Colonic mucosa (tissue), 4 donors: ENCODE measurements at places on chromosomes 3 and 15.

GRCh38 chr15:63347074-63347857, 34.4 kb downstream of the CA12 start:
- peaks cover 3% of the 10 kb centered on the region for H3K4me1 ChIP-seq
- no peak for DNase-seq
- no peaks in the 10 kb centered on the region for H3K27me3 ChIP-seq
- no peak overlapping the region for H3K27ac ChIP-seq

DNA sequence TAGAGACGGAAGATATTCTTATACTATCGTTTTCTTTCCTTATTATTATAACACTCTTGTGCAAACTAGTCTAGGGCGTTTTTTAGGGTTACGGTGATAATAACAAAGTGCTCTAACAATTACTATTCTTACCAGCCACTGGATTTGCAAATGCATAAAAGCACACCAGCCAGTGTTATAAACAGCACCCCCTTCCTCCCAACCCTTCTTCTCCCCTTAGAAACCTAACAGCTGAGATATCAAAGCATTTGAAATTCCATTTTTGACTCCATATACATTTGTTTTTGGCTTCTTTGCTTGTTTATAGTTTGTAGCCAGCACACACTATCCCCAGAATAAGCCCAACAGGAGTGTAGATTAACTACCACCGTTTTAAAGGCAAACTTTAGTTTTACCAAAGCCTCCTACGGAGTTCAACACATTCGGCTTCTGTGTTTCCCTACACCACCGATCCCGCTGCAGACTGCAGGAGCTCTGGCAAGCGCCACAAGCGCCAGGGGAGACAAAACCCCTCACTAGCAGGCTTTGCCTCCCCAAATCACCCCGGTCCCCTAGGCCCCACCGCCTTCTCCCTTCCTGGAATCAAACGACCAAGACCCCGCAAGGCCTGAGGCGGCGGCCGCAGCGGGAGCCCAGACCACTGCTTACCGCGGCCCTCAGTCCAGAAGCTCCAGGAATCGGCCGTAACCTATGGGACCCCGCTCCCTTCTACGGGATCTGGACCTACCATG, 461 bp downstream of the COPB2 start:
- DNase-seq, result no peak
- H3K36me3 ChIP-seq, result no peaks in the 10 kb centered on the region
- H3K27ac ChIP-seq, result peak overlapping the region; percentile 96
- no peaks in the 10 kb centered on the region for H3K27me3 ChIP-seq
- peaks cover 5% of the 10 kb centered on the region for H3K4me1 ChIP-seq
- H3K4me3 ChIP-seq, result peak overlapping the region; percentile 94

DNA sequence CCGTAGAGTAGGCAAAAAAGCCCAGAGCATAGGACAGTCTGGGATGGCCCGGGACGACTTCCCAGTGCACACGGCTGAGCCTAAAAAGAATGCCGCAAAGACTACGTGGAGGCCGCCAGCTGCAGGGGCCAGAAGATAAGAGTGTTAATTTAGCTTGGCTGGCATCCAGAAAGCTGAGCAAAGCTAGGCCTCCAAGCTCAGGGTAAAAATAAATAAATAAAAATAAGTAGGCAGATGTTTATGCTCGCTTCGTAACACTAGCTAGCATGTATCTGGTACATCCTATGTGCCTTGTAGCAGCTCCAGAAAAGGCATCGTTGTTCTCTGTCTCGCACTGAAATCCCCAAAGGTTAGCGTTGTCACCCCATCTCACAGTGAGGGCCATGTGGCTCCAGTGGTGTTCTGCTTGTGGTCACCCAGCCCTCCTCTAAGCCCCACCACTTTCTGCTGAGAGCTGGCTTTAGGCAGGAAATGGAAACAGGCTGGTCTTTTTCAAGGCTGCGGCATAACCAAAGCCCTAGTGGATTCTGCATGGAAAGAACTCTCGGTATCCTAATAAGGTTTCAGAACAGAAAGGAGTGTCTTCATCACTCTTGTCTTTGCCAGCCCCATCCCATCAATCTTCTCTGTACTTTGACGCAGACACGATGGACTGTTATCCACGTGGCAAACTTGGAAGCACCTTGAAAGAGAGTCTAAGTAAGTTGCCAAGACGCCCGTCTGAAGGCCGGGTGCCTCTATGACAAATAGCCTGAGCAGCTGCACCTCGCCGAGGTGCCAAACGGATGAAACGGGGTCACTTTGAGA, 58.1 kb upstream of the MEF2A start:
- no peak for DNase-seq
- no peaks in the 10 kb centered on the region for H3K36me3 ChIP-seq
- no peak overlapping the region for H3K4me3 ChIP-seq
- no peaks in the 10 kb centered on the region for H3K4me1 ChIP-seq

- H3K36me3 ChIP-seq, result no peaks in the 10 kb centered on the region
- H3K4me1 ChIP-seq, result no peaks in the 10 kb centered on the region
- no peak for DNase-seq
- no peak overlapping the region for H3K27ac ChIP-seq
Observed at GRCh38 chr3:171813897-171814460, 3.7 kb upstream of the PLD1 start.

DNA sequence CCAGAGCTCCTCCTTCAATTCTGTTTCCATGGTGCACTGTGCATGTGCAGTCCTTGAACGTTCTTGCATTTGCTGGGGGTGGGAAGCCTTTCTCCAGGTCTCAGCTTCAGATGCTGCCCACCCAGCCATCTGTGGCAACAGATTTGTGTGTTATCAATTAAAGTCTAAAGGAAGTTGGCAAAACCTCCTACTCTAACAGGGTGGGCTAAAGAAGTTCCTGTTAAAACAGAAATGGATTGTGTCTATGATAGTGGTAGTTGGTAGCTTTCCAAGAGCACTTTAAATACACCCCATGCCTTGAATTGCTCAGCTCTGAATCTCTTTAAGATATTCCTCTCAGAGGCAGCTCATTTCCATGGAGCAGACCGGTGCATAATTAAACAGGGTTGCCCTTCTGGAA, 488.0 kb upstream of the SUCLG2 start:
- no peaks in the 10 kb centered on the region for H3K36me3 ChIP-seq
- no peaks in the 10 kb centered on the region for H3K27me3 ChIP-seq
- no peak for DNase-seq

- H3K36me3 ChIP-seq, result no peaks in the 10 kb centered on the region
- H3K4me3 ChIP-seq, result no peak overlapping the region
- no peak overlapping the region for H3K27ac ChIP-seq
- no peak for DNase-seq
Observed at GRCh38 chr3:144141496-144141895, 169.9 kb downstream of the DIPK2A start.

DNA sequence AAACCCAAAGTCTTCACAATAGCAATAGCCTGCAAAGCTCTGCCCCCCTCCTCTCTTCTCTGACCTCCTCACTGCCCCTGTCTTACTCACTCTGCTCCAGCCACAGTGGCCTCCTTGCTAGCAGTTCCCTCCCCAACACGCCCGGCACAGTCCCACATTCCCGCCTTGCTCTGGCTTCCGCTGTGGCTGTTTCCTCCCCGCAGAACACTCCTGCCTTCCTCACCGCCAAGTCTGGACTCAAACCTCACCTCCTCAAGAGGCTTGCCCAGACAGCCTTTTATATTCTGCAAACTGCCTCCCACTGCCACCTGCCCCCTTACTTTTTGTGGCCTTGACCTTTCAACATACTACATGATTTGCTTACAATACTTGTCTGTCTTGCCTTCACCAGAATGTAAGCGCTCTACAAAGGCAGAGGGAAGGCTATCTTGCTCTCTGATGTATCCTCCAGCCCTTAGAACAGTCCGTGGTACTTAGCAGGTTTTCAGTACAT, 406 bp upstream of the MPI start:
- H3K27ac ChIP-seq, result peak overlapping the region; percentile 74
- peaks cover 4% of the 10 kb centered on the region for H3K4me1 ChIP-seq
- H3K36me3 ChIP-seq, result no peaks in the 10 kb centered on the region
- H3K4me3 ChIP-seq, result peak overlapping the region; percentile 86
- no peaks in the 10 kb centered on the region for H3K27me3 ChIP-seq

DNA sequence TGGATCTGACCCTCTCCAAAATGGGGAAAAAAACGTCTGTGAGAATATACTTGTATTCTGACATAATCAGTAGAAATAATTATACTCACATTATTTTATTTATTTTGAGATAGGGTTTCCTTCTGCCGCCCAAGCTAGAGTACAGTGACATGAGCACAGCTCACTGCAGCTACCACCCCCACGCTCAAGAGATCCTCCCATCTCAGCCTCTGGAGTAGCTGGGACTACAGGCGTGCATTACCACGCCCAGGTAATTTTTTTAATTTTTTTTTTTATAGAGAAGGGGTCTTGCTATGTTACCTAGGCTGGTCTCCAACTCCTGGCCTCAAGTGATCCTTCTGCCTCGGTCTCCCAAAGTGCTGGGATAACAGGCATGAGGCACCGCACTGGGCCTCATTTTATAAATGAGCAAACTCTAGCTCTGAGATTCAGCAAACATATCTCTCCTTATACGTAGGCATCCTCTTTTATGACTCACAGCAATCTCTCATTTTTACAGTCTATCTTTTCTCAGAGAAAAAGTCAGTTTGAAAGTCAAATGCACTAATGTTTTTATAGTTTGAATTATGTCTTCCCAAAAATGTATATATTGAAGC, 989 bp upstream of the VGLL3 start:
- peaks cover 10% of the 10 kb centered on the region for H3K27me3 ChIP-seq
- DNase-seq, result no peak
- H3K4me1 ChIP-seq, result peaks cover 4% of the 10 kb centered on the region
- no peak overlapping the region for H3K4me3 ChIP-seq
- no peaks in the 10 kb centered on the region for H3K36me3 ChIP-seq
- peak overlapping the region; percentile 63 for H3K27ac ChIP-seq

DNA sequence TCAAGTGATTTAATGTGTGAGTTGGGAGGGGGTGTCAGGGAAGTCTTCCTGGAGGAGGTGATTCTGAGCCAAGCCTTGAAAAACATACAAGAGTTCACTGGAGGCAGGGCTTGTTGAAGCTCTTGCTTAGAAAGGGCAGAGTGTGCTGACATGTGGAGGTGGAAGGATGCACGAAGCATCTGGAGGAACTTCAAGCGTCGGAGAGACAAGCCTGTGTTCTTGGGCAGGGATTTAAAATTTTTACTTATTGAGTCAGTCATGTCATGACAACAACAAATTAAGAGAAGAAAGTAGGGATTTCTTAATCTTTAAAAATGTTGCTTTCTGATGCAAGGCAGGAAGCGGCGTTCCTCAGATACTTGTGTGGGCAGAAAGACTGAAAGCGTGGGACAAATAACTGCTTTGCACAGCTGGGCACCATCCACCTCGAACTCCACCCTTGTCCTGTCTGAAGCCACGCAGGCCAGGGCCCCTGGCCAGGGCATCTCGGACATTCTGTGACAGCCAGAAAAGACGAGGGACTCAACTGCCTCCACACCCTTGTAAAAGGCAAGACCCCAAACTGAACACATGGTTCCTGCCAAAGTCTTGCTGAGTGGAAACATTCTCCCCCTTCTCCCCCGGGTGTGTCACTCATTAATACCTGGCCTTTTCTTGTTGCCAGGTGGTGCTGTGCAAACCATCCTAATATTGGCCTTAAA, 6.9 kb upstream of the IL16 start:
- H3K4me3 ChIP-seq, result no peak overlapping the region
- H3K4me1 ChIP-seq, result no peaks in the 10 kb centered on the region
- H3K27me3 ChIP-seq, result no peaks in the 10 kb centered on the region
- H3K36me3 ChIP-seq, result no peaks in the 10 kb centered on the region
- no peak for DNase-seq

- H3K4me3 ChIP-seq, result peak within 1 kb of the TSS; percentile 48
- peaks cover 8% of the 10 kb centered on the region for H3K4me1 ChIP-seq
- H3K27me3 ChIP-seq, result peaks cover 43% of the 10 kb centered on the region
- peak within 1 kb of the TSS; percentile 22 for H3K27ac ChIP-seq
- DNase-seq, result no peak
Observed at GRCh38 chr15:93088981-93089726, at the start of gene RGMA. TSS of gene RGMA (minus strand) at chr15:93089211. CDS start at chr15:93088932, 279 bp downstream.

GRCh38 chr3:184540777-184541681, 20.6 kb upstream of the EPHB3 start:
- no peaks in the 10 kb centered on the region for H3K36me3 ChIP-seq
- DNase-seq, result peak; percentile 94
- H3K27me3 ChIP-seq, result no peaks in the 10 kb centered on the region
- H3K4me1 ChIP-seq, result no peaks in the 10 kb centered on the region
- H3K27ac ChIP-seq, result no peak overlapping the region
- no peak overlapping the region for H3K4me3 ChIP-seq

- H3K4me3 ChIP-seq, result no peak overlapping the region
- no peak overlapping the region for H3K27ac ChIP-seq
- H3K27me3 ChIP-seq, result no peaks in the 10 kb centered on the region
- H3K36me3 ChIP-seq, result no peaks in the 10 kb centered on the region
- DNase-seq, result no peak
Observed at GRCh38 chr3:134279466-134279865, 28.8 kb upstream of the RYK start.

DNA sequence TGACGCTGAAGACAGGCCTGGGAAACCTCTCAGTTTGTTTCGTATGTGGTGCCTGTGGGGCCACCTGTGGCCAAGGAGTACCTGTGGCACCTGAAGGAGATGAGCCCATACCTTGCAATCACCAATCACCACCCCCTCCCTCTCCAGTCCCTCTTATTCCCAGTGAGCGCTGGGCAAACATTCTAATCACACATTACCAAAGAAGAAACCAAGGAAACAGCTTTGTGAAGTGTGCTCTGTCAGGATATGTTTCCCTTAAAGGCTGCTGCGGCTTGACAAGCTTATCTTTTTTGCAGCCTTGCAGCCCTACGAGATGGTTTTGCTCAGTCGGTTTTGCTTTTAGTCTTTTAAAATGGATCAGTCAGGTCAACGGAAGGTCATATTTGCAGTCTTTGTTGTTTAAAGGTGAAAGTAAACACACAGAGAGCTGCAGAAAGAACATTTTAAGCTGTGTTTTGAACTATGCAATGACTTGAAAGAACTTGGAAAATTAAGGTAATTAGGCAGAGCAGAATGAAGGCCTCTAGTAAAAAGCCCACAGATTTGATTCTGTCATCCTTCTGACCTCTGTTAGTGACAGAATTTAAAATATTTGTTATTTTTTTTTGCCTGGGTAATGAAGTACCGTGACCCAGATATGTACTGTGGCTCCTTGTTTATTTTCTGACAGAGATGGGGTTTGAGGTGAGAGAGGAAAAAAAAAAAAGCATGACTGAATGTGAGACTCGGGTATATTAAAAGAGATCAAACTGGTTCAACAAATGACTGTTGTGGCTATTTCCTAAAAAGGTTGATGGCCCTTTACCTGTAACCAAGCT, 461.4 kb downstream of the NSUN3 start:
- no peak overlapping the region for H3K4me3 ChIP-seq
- no peaks in the 10 kb centered on the region for H3K4me1 ChIP-seq
- no peaks in the 10 kb centered on the region for H3K36me3 ChIP-seq
- H3K27ac ChIP-seq, result no peak overlapping the region
- H3K27me3 ChIP-seq, result no peaks in the 10 kb centered on the region

GRCh38 chr3:97822359-97822775, 556 bp downstream of the CRYBG3 start:
- H3K4me1 ChIP-seq, result no peaks in the 10 kb centered on the region
- H3K27ac ChIP-seq, result peak overlapping the region; percentile 91
- peak; percentile 57 for DNase-seq
- H3K27me3 ChIP-seq, result no peaks in the 10 kb centered on the region

GRCh38 chr3:151733613-151734012, at the start of gene AADACL2:
TSS of gene AADACL2 (plus strand) at chr3:151733927. CDS start at chr3:151734036, 109 bp downstream.
- H3K27me3 ChIP-seq, result no peaks in the 10 kb centered on the region
- no peaks in the 10 kb centered on the region for H3K36me3 ChIP-seq
- no peaks in the 10 kb centered on the region for H3K4me1 ChIP-seq
- no peak within 1 kb of the TSS for H3K4me3 ChIP-seq
- H3K27ac ChIP-seq, result no peak within 1 kb of the TSS
